ENCODE measurements at places on chromosomes 16 and 17.
A peak's percentile ranks its signal among the peaks of the same experiment; 100 is the strongest.

- no peak for DNase-seq
Measured at GRCh38 chr16:88471575-88471974, 18.5 kb downstream of the ZFPM1 start.

- peak; percentile 86 for DNase-seq
Measured at GRCh38 chr17:67594115-67594880, 123.4 kb upstream of the NOL11 start.

GRCh38 chr16:81597079-81597658, 152.6 kb downstream of the CMIP start:
- no peak for DNase-seq

- peak; percentile 55 for DNase-seq
Measured at GRCh38 chr16:4288148-4288921, 15.5 kb upstream of the TFAP4 start.

GRCh38 chr17:52027620-52028295, 130.8 kb downstream of the CA10 start:
- no peak for DNase-seq

GRCh38 chr17:32141258-32141657, 1.0 kb upstream of the RHOT1 start:
- peak; percentile 98 for DNase-seq

- no peak for DNase-seq
Measured at GRCh38 chr17:51165680-51166197, 472 bp upstream of the NME2 start.

DNA sequence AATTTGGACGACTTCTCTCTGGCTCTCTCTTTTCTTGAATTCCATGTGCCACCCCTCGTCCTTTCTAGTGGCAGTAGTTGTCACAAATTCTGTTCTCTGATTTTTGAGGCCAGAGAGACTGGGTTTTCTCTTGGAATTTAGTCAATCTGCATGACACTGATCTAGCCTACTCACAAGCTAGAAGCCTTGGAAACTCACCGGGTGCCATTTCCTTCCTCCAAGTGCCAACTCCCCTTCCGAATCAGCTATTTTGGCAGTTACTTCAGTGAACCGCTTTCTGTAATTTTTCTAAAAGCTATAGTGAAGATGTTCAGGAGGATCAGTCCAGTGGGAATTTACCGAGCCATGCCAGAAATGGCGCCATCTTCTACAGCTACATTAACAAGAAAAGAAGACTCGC, 228.9 kb downstream of the PMP22 start:
- DNase-seq = no peak

GRCh38 chr17:42553866-42554249, 1.1 kb downstream of the HSD17B1 start:
- DNase-seq = no peak
